ENCODE measurements at places on chromosomes 7 and 10.

DNA sequence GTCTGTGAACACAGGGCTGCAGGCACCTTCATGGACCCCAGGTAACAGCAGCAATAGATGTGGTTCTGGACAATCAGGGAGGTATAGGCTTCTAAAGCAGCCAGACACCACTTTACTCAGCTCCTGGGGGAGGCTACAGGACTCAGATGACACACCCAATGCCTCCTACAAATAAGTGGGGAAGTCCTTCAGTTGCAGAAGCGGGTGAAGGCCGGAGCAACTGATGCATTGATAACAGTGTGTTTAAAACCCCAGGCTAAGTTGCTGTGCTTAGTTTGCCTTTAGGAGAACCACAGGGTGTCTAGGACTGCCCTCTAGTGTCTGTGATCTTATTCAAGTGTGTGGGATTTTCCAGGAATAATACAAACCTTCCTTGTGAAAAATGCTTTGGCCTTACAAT is 5.9 kb upstream of the ITGA8 start:
- DNase-seq = no peak

GRCh38 chr10:92965314-92965713 is 95.3 kb upstream of the CYP26C1 start:
- no peak for DNase-seq

- no peak for DNase-seq
These were observed 52.2 kb upstream of the SEC61G start for GRCh38 chr7:54811041-54811845.

GRCh38 chr7:130181263-130181605 is 24.0 kb downstream of the TMEM209 start:
- DNase-seq = no peak

GRCh38 chr10:36023939-36024338 is 381.8 kb upstream of the FZD8 start:
- no peak for DNase-seq

- no peak for DNase-seq
These were observed 110.7 kb downstream of the RALA start for GRCh38 chr7:39733881-39734632.

- no peak for DNase-seq
These were observed 29.4 kb upstream of the SLF2 start for GRCh38 chr10:100883312-100883821.

DNA sequence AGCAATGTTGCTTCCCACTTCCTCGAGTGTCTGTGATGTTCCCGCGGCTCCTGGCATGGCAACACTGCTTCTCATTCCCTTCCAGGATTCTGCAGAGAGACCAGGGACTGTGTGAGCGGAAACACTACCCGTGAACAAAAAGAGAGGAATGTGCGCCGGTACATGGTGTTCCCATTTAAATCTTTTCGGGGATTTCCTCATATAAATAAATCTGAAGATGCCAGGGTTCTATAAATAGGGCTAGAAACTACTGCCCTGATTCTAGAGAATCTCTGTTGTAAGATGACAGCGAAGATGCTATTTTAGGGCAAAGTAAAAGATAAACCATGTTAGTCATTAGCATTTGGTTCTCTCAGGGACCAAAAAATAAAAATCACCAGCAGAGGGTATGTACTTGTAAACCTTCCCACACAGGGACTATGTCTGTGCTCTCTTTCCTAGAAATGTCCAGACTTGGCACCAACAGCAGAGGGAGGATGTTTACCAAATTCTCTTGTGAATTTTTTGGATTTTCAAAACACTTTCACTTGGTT is 92.2 kb upstream of the DDC start:
- no peak for DNase-seq

- no peak for DNase-seq
These were observed 102.4 kb upstream of the VWC2 start for GRCh38 chr7:49670991-49671390.

- no peak for DNase-seq
These were observed 44.6 kb upstream of the VDAC2 start for GRCh38 chr10:75165684-75166622.

DNA sequence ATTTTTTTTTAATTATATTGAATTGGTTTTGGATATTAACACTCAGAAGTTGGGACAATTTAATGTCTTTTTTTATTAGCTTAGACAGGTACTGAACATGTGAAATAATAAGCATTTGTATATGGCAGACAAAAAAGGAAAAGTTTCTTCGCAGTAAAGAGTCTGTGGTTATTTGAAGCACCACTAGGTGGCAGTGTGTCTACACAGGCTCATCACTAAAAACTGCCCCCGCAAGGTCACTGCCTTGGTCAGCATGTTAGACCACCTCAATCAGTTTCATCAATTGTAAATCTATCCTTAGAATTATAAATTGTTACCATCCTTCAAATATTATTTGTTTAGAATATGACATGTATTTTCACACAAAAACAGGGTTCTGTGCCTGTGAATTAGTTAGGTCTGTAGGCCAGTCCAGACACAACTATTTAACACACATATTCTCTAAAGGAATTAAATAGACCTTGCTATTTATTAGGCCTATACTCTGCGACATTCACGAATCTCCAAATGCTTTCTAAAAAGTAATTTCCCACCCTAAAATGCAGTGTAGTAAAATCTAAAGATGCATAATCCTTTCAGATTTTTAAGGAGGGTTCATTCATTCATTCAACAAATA is 17.0 kb downstream of the PNLIPRP3 start:
- DNase-seq = no peak

GRCh38 chr10:5464546-5464945 is 34.8 kb downstream of the CALML5 start:
- no peak for DNase-seq

- no peak for DNase-seq
These were observed 509 bp downstream of the AHR start for GRCh38 chr7:17298840-17299482.

- DNase-seq = no peak
These were observed 397.9 kb downstream of the TNS3 start for GRCh38 chr7:47183862-47184590.

DNA sequence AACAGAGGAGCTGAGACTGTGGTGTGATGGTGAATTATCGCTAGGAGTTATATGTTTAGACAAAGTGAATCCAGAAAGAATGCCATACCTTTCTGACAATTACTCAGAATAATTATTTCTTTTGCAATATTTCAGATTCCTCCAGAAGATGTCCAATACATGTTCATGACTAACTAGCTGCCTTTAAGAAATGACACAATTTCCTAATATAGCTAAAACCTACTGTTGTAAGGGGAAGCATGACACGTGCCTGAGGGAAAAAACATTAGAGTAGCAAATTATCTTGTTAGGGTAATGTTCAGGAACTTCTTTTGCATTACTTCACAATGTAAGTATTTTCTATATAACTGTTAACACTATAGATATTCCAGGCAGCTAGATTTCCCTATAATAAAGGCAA is 150.3 kb downstream of the COL28A1 start:
- DNase-seq = no peak

DNA sequence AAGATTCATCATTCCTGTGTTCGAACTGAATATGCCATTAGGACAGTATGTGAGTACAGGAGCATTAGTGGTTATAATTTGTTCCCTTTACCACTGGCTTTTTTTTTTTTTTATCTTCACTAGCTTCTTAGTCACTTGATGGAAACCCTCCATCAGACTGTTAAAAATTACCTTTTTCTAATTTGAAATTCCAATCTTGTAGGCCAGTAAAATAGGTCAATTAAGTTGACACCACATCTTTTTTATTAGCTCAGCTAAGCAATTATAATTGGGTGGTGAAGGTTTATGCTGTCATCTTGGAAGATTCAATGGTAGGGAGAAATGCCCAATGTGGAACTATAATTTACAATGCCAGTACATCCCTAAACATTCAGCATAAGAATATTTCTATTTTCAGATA is 6.1 kb downstream of the NRCAM start:
- DNase-seq = no peak

DNA sequence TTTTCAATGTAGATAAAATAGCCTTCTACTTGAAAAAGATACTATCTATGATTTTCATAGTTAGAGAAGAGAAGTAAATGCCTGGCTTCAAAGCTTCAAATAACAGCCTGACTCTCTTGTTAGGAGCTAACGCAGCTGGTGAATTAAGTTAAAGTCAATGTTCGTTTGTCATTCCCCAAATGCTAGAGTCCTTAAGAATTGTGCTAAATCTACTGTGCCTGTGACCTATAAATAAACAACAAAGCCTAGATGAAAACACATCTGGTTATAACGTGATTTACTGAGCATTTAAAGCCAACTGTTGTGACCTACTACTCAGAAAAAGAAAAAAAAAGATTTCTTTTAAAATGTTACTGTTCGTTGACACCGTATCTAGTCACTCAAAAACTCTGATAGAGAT is 134.7 kb downstream of the POLR1F start:
- no peak for DNase-seq

DNA sequence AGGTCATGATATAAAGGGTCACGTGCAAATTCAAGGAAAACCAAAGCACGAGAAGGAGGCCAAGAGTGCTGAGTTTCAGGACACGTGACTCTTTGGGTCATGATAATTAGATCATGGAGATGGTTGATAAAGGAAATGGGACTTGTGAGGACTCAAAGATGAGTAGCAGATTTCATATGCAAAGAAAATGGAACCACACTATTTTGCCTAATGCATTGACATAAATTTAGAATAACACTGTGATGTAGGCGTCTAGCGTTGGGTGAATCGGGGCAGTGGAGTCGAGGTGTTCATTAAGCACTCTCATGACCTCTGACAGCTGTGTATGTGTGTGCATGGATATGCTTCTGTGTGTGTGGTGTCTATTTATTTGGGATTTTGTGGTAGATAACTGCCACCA is 1025.6 kb upstream of the LRRTM3 start:
- DNase-seq = no peak

DNA sequence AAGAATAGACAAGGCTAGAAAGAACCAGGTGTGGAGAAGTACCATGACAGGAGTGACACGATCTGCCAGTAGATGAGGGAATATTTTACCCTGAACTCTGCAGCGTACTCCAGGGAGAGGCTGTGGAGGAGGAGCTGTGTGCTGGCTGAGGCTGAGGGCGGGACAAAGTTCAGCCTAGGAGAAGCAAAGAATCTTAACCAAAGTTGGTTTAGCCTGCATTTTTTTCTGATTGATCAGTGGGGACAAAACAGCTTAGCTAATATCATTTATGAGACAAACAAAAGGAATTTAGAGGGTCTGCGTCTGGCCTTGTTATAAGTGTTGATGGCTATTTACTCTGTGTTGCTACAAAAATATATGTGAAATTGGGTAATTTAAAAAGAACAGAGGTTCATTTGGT is 5.2 kb upstream of the NPSR1 start:
- DNase-seq = no peak

DNA sequence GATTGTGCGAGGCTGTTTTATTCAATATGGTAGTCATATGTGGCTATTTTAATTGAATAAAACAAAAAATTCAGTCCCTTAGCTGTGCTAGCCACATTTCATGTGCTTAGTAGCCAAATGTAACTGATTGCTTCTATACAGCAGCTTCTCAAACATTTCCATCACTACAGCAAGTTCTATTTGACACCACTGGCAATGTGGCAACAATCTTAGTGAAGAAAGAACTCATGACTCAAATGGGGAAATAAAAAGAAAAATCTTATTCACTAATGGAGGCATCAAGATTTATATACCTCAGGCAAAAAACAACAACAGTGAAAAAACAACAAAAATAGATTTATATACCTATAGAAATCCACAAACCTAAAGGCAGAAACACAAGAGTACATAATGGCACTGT is 17.9 kb downstream of the SEM1 start:
- no peak for DNase-seq

GRCh38 chr7:91517201-91517785 is 253.1 kb downstream of the FZD1 start:
- peak; percentile 56 for DNase-seq

GRCh38 chr7:50227726-50228125 is 76.8 kb upstream of the IKZF1 start:
- DNase-seq = no peak

- no peak for DNase-seq
These were observed 79.1 kb downstream of the CCSER2 start for GRCh38 chr10:84407388-84408049.

- no peak for DNase-seq
These were observed 6.6 kb upstream of the ABCC2 start for GRCh38 chr10:99775850-99776249.

GRCh38 chr7:91212582-91212981 is 51.7 kb upstream of the FZD1 start:
- DNase-seq = no peak

GRCh38 chr7:100894860-100895700 is 608 bp downstream of the ACHE start:
- DNase-seq = no peak

- DNase-seq = peak; percentile 17
These were observed 595.0 kb downstream of the GRM8 start for GRCh38 chr7:126657599-126658358.

DNA sequence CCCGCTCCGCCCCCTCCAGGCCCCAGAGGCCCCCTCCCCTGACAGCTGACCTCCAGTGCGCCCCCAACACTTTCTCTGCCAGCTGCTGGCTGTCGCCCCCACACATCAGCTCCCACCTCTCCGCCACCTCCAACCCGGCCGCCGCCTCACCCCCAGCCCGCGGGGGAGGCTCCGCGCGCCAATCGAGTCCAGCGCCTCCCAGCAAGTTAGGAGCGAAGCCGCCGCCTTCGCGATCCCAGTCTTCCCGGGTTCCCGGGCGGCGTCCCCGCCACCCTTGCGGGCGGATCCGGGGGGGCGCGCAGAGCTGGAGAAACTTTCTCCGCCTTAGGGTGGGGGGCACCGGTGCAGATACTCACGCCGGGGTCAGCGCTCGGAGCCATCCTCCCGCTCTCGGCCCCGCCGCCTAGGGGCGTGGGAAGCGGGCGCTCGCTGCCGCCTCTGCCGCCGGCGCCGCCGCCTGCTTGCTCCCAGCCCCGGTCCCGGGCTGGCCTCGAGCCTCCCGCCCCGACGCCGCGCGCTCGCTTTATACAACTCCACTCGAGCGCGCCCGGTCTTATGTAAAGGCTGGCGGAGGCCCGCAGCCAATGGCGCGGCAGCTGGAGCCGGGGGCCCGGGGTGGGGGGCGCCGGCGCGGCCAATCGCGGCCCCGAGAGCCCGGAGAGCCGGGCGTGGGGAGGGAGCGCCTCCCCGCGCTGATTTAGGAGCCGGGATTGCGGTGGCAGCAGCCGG is at the start of gene CRTAC1:
TSS of gene CRTAC1 (minus strand) at position 529 of the 729 bp plus-strand sequence. CDS start at position 380, 149 bp downstream.
- DNase-seq = no peak

Data from NCI-H1436 treated with DMSO at 0.1 percent for 48 hours (cell line).